ENCODE measurements at places on chromosomes 7 and 10. TPM values are rescaled to one million over a fixed set of nuclear protein-coding genes. Genes with fewer than 3 reads are reported as not detected.

The PRSS2 gene
- not detected for total RNA-seq

The SPDYE6 gene
- total RNA-seq: not detected

DNA sequence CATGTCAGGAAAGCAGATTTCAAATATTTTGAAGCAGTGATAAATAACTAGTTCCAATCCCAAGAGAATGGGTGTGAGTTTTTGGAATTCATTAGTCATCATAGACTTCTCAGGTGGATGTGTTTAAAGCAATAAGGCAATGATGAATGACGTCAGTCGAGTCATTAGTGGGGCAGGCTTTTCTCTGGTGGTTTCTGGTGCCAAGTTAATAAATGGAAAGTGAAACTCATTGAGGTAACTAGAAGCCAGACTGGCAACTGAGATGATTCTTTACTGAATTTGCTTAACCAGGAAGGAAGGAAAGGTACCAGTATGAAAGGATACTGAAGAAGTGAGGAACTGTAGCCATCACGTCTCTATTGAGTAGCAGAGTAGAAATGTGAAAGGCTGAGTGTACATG lies 311.0 kb downstream of the GPAM start:
- no peak overlapping the region for H3K27ac ChIP-seq
- H3K27me3 ChIP-seq: peaks cover 6% of the 10 kb centered on the region
- H3K4me3 ChIP-seq: no peak overlapping the region
- no peaks in the 10 kb centered on the region for H3K4me1 ChIP-seq
- DNase-seq: no peak

The JCAD gene
- 20.4 TPM for total RNA-seq

DNA sequence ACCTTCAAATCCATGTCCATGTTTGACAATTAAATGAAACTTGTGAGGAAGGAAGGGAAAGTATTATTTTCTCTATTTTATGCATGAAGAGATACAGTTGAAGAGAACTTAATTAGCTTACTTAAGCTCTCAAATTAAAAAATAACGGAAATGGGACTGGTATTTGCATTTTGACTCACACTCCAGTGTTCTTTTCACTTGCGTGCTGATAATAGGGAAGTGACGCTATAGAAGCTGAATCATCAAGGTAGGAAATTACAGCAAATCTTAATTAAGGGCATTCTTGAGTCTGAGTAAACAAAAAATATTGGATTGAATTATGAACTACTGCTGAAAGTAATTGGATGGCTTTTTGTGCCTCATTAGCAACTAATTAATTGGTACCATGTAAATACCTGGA lies 44.0 kb upstream of the NPVF start:
- H3K4me1 ChIP-seq: no peaks in the 10 kb centered on the region
- H3K27ac ChIP-seq: no peak overlapping the region
- no peaks in the 10 kb centered on the region for H3K36me3 ChIP-seq
- H3K4me3 ChIP-seq: no peak overlapping the region
- H3K27me3 ChIP-seq: no peaks in the 10 kb centered on the region

GRCh38 chr7:1520539-1521234 lies 9.8 kb upstream of the MAFK start:
- H3K4me3 ChIP-seq: no peak overlapping the region
- H3K27me3 ChIP-seq: peaks cover 5% of the 10 kb centered on the region
- H3K36me3 ChIP-seq: no peaks in the 10 kb centered on the region
- H3K27ac ChIP-seq: no peak overlapping the region
- DNase-seq: no peak
